ENCODE measurements at places on chromosomes 6 and 20. TPM values are rescaled to one million over a fixed set of nuclear protein-coding genes. Genes with fewer than 3 reads are reported as not detected.

GRCh38 chr6:112296122-112296521 lies 41.8 kb upstream of the LAMA4 start:
- no peak for DNase-seq

- DNase-seq = no peak
Measured at GRCh38 chr6:170114956-170115855, 175.7 kb downstream of the DLL1 start.

DNA sequence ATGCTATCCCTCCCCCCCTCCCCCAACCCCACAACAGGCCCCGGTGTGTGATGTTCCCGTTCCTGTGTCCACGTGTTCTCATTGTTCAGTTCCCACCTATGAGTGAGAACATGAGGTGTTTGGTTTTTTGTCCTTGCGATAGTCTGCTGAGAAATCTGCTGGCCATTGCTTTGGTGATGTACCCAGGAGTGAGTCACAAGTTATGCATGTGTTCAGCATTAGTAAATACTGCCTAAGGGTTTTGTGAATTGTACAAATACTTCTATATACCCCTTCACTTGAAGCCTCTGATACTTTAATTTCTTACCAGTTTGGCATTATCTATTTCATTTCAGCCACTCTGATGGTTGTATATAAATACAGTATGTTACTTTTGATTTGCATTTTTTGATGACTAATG lies 711.3 kb upstream of the GJE1 start:
- no peak for DNase-seq

DNA sequence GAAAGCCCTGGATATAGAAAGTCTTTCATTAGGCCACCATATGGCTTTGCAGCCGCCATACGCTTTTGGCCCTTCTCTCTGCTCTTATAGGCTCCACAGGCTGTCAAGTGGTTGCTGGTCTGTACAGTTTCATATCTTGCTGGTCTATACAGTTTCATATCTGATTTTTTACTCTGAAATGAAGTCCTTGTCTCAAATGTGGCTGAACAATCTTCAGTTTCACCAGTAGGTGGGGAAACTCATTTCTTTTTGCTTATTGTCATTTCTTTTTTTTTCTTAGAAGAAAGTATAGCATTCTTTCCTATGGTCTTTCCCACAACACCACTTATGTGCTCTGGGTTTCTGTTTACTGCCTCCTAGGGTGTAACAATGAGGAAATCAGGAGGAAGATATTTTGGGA lies 771.4 kb upstream of the MMS22L start:
- no peak for DNase-seq

DNA sequence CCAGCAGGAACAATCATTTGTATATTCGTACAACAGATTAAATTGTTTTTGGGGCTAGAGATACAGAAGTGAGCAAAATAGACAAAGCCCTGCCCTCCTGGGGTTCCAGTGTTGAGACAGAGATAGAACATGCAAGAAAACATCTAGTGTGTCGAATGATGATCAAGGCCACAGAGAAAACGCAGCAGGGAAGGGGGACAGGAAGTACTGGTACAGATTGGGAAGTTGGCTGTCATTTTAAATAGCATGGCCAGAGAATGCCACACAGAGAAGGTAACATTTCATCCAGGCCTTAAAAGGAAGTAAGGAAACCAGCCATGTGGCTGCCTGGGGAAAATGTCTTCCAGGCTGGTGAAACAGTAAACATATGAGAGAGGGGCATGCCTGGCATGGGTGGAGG lies 202.6 kb upstream of the MYLIP start:
- no peak for DNase-seq

GRCh38 chr6:142013287-142013686 lies 119.4 kb upstream of the GJE1 start:
- DNase-seq = no peak

GRCh38 chr6:15905488-15906419 lies 223.1 kb upstream of the MYLIP start:
- no peak for DNase-seq

- DNase-seq = no peak
Measured at GRCh38 chr20:31818376-31818908, 714 bp upstream of the MYLK2 start.

EGFL8 gene
- total RNA-seq = 1.8 TPM

GRCh38 chr6:137001977-137002302 lies 42.8 kb downstream of the IL20RA start:
- no peak for DNase-seq

DNA sequence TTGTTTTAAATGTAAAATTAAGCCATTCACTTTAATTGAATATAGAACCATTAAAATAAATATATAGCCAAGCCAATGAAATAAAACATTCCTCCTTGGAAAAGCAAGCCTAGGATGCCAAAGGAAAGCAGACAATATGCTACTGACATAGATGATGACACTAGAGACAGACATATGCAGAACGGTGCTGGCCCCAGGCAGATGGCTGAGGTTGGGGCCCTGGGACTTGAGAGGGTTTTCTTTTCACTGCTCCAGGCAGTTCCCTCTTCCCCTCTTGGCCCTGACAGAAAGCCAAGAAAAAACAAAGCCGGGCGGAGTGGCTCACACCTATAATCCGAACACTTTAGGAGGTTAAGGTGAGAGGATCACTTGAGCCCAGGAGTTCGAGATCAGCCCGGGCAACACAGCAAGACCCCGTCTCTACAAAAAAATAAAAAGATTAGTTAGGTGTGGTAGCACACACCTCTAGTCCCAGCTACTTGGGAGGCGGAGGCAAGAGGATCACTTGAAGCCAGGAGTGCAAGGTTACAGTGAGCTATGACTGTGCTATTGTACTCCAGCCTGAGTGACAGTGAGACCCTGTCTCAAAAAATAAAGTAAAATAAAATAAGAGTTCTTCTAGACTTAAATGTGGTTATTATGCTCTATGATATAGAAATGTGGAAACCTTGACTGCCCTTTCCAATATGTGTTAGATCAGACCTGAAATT lies 31.2 kb downstream of the FASTKD5 start:
- DNase-seq = no peak

Data from liver (tissue), 10 donors.